Fibroblast of lung (primary cell): ENCODE measurements at places on chromosomes 1 and 21. TPM values are rescaled to one million over a fixed set of nuclear protein-coding genes. Genes with fewer than 3 reads are reported as not detected.
A peak's percentile ranks its signal among the peaks of the same experiment; 100 is the strongest.

Gene BGLAP
- total RNA-seq = 0.26 and 0.50 TPM in 2 replicates

Gene BCL2L15
- total RNA-seq = under 0.01 TPM in 1 of 2 replicates, not detected in the other

Gene ATP1A2
- 1.8 and 32.9 TPM in 2 replicates for total RNA-seq

Gene SPATA45
- 0.51 and 0.83 TPM in 2 replicates for total RNA-seq

Gene ROR1
- 10.8 and 16.5 TPM in 2 replicates for total RNA-seq

Gene TDRD5
- total RNA-seq = not detected in 2 replicates

Gene SLC9A1
- 3.9 and 10.4 TPM in 2 replicates for total RNA-seq

Gene MTARC2
- total RNA-seq = 9.0 and 12.6 TPM in 2 replicates

DNA sequence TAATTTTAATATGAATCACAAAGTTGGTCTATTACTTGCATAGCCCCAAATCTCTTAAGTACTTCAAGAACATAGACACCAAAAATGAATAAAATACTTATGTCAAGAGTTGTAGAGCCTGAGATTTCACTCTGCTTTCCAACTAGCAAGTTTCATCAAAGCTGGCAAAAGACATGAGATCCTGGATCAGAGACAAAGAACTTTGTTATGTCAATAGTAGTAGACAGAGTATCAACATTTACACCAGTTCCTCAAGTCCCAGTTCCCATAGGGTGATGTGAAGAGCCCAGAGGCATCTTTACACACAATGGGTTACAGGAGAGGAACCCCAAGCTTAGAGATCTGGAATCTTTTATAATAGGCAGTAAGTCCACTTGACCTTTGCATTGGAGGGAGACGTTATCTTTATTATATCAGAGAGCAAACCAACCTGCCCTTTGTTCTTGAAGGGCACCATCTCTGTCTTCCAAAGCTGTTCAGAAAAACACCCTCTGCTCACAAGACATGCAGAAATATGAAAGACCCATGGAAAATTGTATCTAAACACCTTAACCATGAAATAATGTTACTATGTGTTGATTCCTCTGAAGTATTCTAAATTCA, 174.4 kb upstream of the GALNT2 start:
- H3K27me3 ChIP-seq = no peaks in the 10 kb centered on the region
- no peak overlapping the region for H3K27ac ChIP-seq
- no peaks in the 10 kb centered on the region for H3K4me1 ChIP-seq
- DNase-seq = no peak

DNA sequence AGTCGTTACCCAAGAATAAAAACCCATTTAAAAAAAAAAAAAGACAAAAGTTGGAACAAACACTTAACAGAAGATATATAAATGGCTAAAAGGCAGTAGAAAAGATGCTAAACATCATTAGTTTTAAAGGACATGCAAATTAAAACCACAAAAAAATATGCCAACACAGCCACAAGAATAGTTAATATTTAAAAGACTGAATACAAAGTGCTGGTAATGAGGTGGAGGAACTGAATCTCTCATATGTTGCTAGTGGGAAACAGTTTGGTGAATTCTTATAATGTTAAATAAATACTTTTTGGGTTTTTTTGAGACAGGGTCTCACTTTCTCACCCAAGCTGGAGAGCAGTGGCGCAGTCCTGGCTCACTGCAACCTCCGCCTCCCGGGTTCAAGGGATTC, 10.0 kb downstream of the LRRC40 start:
- no peaks in the 10 kb centered on the region for H3K27me3 ChIP-seq

DNA sequence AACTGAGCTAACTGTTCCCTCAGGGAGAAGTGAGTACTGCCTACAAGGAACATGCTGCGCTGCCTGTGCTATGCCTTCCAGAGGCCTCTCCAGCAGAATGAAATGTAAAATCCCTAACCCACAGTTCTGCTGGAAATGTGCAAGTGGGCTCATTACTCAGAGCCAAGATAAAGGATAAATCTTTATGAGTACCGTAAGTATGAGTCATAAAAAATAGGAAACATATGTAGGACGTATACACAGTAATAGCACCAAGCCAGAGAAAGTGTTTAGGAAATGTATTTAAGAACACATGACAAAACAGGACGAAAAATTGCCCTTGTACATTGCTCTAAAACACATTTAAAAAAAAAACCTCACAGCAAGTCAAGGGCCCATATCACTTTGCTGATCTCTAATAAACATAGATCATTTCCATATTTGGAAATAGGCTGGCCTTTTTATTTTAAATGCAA, 104.6 kb downstream of the TGFBR3 start:
- H3K36me3 ChIP-seq = no peaks in the 10 kb centered on the region
- DNase-seq = peak; percentile 82
- no peak overlapping the region for H3K4me3 ChIP-seq
- no peaks in the 10 kb centered on the region for H3K27me3 ChIP-seq

DNA sequence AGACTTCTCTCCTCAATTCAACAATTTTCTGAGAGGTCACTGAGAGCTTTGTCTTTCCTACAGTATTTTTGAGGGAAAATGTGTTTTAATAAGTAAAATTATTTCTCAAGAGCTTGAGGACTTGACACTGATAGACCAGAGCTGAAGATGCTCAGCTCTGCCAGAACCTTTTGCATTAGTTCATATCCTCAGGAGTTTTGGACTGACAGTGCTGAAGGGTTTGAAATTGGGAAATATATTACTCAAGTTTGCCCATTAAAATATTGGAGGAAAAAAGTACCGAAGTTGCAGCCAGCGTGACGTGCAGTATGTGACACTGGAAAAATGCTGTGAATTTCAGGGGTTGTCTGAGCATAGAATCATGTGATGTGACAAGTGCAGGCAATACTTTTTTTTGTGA, 346.6 kb upstream of the DPYD start:
- H3K4me3 ChIP-seq = no peak overlapping the region
- no peak overlapping the region for H3K27ac ChIP-seq
- DNase-seq = no peak
- no peaks in the 10 kb centered on the region for H3K4me1 ChIP-seq

- H3K4me1 ChIP-seq = peaks cover 3% of the 10 kb centered on the region
- H3K27me3 ChIP-seq = no peaks in the 10 kb centered on the region
- DNase-seq = peak; percentile 61
- H3K36me3 ChIP-seq = no peaks in the 10 kb centered on the region
- H3K27ac ChIP-seq = peak overlapping the region; percentile 92
These were observed 158.1 kb downstream of the RUNX1 start for GRCh38 chr21:34890724-34891612.

GRCh38 chr1:59967141-59967697, 40.6 kb upstream of the CYP2J2 start:
- no peaks in the 10 kb centered on the region for H3K36me3 ChIP-seq
- DNase-seq = peak; percentile 82
- no peak overlapping the region for H3K27ac ChIP-seq
- H3K27me3 ChIP-seq = no peaks in the 10 kb centered on the region
- no peaks in the 10 kb centered on the region for H3K4me1 ChIP-seq

DNA sequence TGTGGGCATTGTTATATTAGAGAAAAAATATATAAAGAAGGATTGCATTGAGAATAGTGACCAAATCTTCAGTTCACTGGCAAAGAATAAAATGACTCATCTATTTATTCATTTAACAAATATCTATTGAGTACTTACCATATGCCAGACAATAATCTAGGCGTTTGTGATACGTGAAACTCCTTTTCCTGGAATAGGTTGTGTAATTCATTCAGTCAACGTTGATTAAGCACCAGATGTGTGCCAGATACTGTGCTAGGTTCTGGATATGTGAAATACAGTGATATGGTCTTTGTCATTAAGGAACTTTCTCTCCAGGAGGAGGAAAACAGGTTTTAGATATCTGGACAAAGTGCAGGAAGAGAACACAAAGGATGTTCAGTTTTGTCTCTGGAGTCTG, 344.5 kb downstream of the RWDD3 start:
- no peak overlapping the region for H3K27ac ChIP-seq
- H3K27me3 ChIP-seq = no peaks in the 10 kb centered on the region
- no peak overlapping the region for H3K4me3 ChIP-seq
- no peaks in the 10 kb centered on the region for H3K4me1 ChIP-seq
- no peak for DNase-seq

- no peaks in the 10 kb centered on the region for H3K36me3 ChIP-seq
- H3K4me1 ChIP-seq = no peaks in the 10 kb centered on the region
- no peak overlapping the region for H3K27ac ChIP-seq
These were observed 198.7 kb downstream of the SETD4 start for GRCh38 chr21:35861661-35862060.

GRCh38 chr1:204188959-204189639, 7.2 kb downstream of the KISS1 start:
- DNase-seq = no peak
- no peak overlapping the region for H3K27ac ChIP-seq
- H3K27me3 ChIP-seq = peaks cover 36% of the 10 kb centered on the region
- H3K4me1 ChIP-seq = no peaks in the 10 kb centered on the region
- H3K4me3 ChIP-seq = no peak overlapping the region
- no peaks in the 10 kb centered on the region for H3K36me3 ChIP-seq

- no peaks in the 10 kb centered on the region for H3K4me1 ChIP-seq
- H3K4me3 ChIP-seq = no peak overlapping the region
- no peak overlapping the region for H3K27ac ChIP-seq
- DNase-seq = no peak
These were observed 23.8 kb upstream of the MX1 start for GRCh38 chr21:41402231-41402630.

GRCh38 chr1:50268049-50268448, 155.2 kb downstream of the DMRTA2 start:
- no peaks in the 10 kb centered on the region for H3K4me1 ChIP-seq
- DNase-seq = no peak
- no peaks in the 10 kb centered on the region for H3K36me3 ChIP-seq
- no peaks in the 10 kb centered on the region for H3K27me3 ChIP-seq
- H3K4me3 ChIP-seq = no peak overlapping the region
- H3K27ac ChIP-seq = no peak overlapping the region

GRCh38 chr1:117689997-117690625, 84.3 kb downstream of the TENT5C start:
- H3K4me3 ChIP-seq = no peak overlapping the region
- H3K36me3 ChIP-seq = no peaks in the 10 kb centered on the region
- H3K4me1 ChIP-seq = peaks cover 6% of the 10 kb centered on the region
- H3K27ac ChIP-seq = no peak overlapping the region

GRCh38 chr1:63915121-63915520, 141.3 kb downstream of the ROR1 start:
- H3K4me3 ChIP-seq = no peak overlapping the region
- H3K36me3 ChIP-seq = no peaks in the 10 kb centered on the region
- no peaks in the 10 kb centered on the region for H3K27me3 ChIP-seq

DNA sequence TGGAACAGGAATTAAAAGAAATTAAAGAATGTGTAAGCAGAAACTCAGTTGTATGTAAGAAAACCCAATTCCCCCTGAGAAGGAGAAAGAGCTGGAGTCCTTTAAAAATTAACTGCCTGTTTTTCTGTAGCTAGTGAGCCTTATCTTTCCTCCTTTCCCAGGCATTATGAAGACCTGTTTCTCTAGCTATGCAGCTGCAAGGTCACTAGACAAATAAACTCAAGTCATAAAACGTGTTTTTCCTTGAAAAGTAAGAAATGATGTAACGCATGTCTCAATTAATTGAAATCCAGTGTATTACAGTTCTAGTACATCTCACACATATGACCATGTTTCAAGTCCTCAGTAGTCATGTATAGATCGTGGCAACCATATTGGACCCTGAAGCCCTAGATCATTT, 5.3 kb downstream of the S100A12 start:
- no peaks in the 10 kb centered on the region for H3K36me3 ChIP-seq
- H3K4me1 ChIP-seq = no peaks in the 10 kb centered on the region
- no peak overlapping the region for H3K27ac ChIP-seq
- H3K4me3 ChIP-seq = no peak overlapping the region
- H3K27me3 ChIP-seq = peaks cover 10% of the 10 kb centered on the region

GRCh38 chr1:202221911-202222909, 28.6 kb downstream of the LGR6 start:
- H3K36me3 ChIP-seq = no peaks in the 10 kb centered on the region
- H3K27me3 ChIP-seq = peaks cover 26% of the 10 kb centered on the region
- no peak overlapping the region for H3K4me3 ChIP-seq
- DNase-seq = no peak

DNA sequence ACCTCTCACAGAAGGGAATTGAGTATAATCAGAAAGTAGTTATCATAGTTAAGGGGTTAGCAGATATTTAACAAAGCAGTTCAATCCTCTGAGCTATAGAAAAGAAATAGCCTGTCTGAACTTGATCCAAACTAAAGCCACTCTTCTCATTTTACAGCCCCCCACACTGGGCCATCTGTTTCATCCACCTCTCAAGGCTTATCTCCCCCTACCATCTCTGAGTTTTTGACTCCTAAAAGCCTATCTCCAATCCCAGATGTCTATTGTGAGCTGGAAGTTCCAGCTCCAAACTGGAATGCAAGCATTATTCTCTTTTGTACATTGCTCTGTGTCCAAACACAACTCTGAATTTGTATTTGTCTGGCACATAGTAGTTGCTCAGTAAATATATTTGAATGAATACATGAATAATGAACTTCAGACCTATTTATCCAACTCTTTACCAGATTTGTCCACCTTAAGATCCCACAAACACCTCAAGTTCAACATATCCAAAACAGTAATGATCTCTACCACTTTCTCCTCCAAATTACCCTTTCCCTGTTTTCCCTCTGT, 98.1 kb downstream of the PLPP3 start:
- H3K27me3 ChIP-seq = no peaks in the 10 kb centered on the region
- DNase-seq = no peak
- no peak overlapping the region for H3K27ac ChIP-seq
- no peaks in the 10 kb centered on the region for H3K36me3 ChIP-seq
- H3K4me3 ChIP-seq = no peak overlapping the region

GRCh38 chr1:160075836-160076235, 5.5 kb upstream of the KCNJ9 start:
- no peaks in the 10 kb centered on the region for H3K4me1 ChIP-seq
- peaks cover 30% of the 10 kb centered on the region for H3K27me3 ChIP-seq
- no peak overlapping the region for H3K27ac ChIP-seq

DNA sequence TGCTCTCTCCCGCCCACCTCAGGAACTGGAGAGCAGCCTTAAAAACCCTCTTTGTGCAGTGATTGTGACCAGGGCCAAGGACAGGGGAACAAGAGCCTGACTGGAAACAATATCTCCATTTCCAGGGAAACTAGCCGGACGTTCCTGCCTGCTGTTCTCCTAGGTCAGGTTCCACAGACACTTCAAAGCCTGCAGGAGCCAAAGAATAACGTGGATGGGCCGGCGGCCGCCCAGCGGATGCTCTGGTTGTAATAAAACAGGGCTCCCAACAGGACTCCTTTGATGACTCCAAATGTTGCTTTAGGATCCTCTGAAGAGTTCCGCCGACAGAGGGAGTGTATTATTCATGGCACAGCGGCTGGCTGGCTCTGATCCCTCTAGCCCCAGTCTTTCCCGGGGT, 162.2 kb downstream of the PLXNA2 start:
- no peaks in the 10 kb centered on the region for H3K27me3 ChIP-seq
- no peak for DNase-seq
- H3K4me1 ChIP-seq = peaks cover 2% of the 10 kb centered on the region

GRCh38 chr1:2212532-2213491, 15.3 kb upstream of the SKI start:
- H3K4me1 ChIP-seq = peaks cover 30% of the 10 kb centered on the region
- peak overlapping the region; percentile 98 for H3K27ac ChIP-seq
- no peaks in the 10 kb centered on the region for H3K36me3 ChIP-seq
- no peak overlapping the region for H3K4me3 ChIP-seq
- DNase-seq = peak; percentile 95

- H3K36me3 ChIP-seq = no peaks in the 10 kb centered on the region
- no peaks in the 10 kb centered on the region for H3K4me1 ChIP-seq
- H3K27ac ChIP-seq = no peak overlapping the region
- no peak for DNase-seq
- H3K4me3 ChIP-seq = no peak overlapping the region
- no peaks in the 10 kb centered on the region for H3K27me3 ChIP-seq
These were observed 271.3 kb downstream of the NPHP4 start for GRCh38 chr1:5720936-5721335.
